ENCODE measurements at places on chromosomes 5 and 9. TPM values are rescaled to one million over a fixed set of nuclear protein-coding genes. Genes with fewer than 3 reads are reported as not detected.

The IL17B gene
- total RNA-seq: not detected

The CDH6 gene
- 0.65 TPM for total RNA-seq

The MARCOL gene
- total RNA-seq: not detected

The LCN15 gene
- total RNA-seq: not detected

The NTNG2 gene
- 1.0 TPM for total RNA-seq

The SLC45A2 gene
- 0.18 TPM for total RNA-seq

The ZNF879 gene
- 1.5 TPM for total RNA-seq

Measured in pancreas (tissue), 10 donors.